ENCODE measurements at places on chromosomes 11 and 22.

DNA sequence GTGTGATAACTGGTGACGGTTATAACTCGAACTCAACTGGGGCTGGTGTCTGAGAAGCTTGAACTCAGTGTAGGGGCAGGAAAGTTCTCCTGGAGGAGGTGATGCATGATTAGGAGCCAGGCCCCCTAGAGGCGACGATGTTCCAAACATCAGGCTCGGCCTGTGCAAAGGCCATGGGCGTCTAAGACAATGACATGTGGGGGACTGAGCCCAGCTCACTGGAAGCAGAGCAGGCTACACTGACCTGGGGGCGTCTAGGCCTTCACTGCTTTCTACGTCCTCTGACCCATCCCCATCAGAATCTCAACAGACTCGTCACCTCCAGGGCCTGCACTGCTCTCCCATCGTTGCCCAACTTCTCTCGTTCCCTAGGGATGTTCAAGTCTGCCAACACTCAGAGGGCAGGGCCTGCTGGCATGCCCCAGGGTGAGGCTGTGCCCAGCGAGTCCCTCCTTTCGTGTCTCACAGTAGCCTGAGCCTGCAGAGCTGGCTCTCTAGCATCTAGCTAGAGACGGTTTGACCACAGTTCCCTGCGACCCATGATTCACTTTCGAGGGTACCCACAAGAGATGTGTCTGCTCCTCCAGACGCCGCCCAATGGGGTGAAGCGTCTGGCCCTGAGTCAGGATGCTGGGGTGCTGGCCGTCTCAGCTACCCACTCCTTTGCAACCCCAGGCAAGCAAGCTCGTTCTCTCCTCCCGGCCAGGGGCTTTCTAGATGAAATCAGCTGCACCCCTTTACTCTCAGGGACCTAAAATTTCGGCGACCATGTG is 1.1 kb upstream of the ATG16L2 start:
- peak; percentile 44 for DNase-seq

- no peak for DNase-seq
Observed at GRCh38 chr11:107836851-107837250, 21.7 kb downstream of the SLC35F2 start.

GRCh38 chr22:39819429-39819828 is 74.1 kb downstream of the ENTHD1 start:
- DNase-seq = no peak

DNA sequence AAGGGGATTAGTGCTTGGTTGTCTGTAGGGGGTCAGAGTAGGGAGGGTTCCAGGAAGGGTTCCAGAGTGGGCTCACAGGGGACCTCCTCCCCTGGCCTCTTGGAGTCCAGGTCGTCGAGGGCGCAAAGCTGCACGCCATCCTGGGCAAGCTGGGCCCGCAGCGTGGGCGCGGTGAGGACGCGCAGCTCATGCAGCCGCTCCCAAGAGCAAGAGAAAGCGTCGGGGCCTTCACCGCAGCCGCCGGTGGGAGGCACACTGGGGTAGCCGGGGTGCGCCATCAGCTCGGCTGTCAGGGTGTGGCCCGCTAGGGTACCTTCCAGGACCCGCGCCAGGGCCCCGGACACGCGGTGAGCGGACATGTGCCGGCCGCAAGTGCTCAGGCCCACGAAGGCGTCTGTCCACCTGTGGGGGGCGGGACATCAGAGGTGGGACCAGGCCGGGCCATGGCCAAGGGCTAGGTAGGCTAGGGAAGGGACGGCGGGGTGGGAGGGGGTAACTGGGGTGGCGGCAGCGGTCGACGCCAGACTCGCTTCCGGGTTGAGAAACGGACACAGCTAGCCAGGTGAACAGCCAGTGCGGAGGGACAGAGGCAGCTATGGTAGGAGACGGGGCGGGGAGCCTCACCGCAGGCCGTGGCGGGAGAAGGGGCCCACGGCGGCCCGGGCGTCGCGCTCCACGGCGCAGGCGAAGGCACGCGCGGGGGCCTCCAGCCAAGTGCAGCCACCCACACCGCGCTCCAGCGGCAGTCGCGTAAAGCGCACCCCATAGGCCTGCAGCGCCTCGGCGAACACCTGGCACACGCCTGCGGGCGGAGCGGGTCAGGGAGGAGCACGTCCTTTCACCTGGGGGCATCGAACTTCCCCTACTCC is 1.2 kb downstream of the YDJC start:
- DNase-seq = no peak

- DNase-seq = no peak
Observed at GRCh38 chr11:19279451-19279850, 38.7 kb upstream of the E2F8 start.

GRCh38 chr11:100229086-100229485 is 458.0 kb upstream of the ARHGAP42 start:
- no peak for DNase-seq

- DNase-seq = no peak
Observed at GRCh38 chr11:12239804-12240371, 129.5 kb downstream of the MICAL2 start.

GRCh38 chr22:33952776-33953175 is 32.5 kb upstream of the LARGE1 start:
- no peak for DNase-seq

DNA sequence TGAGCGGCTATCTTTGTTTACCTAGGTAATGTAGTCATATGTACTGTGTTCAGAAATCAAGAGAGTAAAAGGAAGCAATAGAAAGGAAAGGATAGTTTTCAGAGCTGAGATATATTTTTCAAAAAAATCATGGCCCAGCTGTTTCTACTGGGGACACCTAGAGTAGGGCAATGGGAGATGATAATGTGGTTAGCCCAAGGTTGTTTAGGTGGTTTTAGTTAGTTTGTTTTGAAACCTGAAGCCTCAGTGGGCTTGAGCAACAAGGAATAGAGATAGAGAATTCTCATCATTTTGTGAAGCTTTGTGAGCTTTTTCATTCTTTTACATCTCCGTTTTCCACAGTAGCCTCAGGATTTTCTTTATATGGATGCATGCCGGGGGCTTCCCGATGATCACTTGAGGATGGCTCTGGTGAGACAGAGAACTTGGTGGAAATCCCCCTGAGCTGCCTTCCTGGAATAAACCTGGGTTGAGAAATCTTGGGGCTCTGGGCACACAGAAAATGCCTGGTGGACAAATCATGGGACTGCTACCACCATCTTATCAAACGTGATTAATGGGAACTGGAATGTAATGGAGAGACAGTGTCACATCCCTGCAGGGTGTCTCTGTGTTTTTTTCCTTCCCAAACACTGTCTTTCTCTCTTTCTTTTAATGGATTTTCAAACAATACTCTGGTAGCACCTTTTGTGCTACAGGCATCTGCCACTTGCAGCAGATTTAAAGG is 49.0 kb downstream of the ARHGAP42 start:
- DNase-seq = no peak

DNA sequence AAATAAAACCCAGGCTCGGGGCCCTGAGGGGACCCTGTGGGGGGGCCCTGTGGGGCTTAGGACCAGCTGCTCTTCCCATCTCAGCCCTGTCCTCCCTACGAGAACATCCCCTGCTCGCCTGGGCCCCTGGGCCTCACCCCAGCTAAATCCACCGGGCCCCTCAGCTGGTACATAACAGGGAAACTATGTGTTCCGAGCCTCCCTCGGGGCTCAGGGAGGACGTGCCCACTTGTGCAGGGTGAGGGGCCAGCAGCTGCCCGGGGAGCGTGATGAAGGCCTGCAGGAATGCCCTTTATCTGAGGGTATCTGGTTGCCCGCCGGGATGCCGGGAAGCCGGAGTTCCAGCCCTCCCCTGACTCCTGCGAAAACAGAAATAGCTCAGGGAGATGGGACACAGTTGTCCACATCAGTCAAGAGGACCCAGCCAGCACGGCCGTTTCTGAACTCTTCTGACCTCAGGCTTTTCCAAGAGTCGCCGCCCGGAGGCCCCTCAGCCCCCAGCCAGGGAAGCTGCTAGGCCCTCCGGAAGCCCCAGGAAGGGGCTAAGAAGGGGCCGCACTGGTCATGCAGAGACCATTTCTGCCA is 20.6 kb downstream of the MRPL23 start:
- DNase-seq = no peak

DNA sequence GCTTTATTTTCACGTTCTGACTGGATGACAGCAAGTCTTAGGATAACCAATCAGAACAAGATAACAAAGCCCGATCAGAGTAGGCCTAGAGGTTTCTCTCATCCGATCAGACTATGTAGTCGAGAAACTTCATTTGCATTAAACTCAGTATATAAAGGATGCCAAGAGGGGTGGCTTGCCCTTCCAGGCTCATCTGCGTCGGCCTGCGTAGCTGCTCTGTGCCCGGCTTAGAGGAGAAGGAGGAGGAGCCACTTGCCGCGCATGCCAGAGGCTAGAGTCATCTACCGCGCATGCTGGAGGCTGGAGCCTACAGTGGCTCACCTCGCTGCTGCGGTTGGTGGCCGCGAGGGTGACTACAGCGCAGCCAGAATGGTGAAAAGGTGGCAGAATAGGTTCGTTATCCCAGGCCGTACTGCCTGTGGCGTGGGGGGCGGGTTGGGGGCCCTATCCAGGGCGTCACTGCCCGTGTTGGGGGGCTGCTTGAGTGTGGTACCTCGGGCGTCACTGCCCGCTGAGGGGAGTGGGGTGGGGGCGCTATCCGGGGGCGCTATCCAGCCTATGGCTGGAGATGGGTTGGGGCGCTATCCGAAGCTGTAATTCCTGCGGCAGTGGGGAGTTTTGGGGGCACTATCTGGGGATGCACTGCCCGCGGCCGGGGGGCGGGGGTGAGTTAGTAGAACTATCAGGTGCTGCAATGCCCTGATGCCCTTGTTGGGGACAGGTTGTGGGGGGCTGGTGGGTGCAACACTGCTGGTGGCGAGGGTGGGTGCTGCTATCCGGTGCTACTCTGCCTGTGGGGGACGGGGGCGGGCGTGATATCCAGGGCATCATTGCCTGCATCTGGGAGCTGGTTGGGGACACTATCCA is at the start of gene RFPL2:
Gene RFPL2, minus strand, starts transcription at position 218 of the 867 bp plus-strand sequence. CDS start 2,622 bp downstream, outside the sequence.
- DNase-seq = peak; percentile 53

DNA sequence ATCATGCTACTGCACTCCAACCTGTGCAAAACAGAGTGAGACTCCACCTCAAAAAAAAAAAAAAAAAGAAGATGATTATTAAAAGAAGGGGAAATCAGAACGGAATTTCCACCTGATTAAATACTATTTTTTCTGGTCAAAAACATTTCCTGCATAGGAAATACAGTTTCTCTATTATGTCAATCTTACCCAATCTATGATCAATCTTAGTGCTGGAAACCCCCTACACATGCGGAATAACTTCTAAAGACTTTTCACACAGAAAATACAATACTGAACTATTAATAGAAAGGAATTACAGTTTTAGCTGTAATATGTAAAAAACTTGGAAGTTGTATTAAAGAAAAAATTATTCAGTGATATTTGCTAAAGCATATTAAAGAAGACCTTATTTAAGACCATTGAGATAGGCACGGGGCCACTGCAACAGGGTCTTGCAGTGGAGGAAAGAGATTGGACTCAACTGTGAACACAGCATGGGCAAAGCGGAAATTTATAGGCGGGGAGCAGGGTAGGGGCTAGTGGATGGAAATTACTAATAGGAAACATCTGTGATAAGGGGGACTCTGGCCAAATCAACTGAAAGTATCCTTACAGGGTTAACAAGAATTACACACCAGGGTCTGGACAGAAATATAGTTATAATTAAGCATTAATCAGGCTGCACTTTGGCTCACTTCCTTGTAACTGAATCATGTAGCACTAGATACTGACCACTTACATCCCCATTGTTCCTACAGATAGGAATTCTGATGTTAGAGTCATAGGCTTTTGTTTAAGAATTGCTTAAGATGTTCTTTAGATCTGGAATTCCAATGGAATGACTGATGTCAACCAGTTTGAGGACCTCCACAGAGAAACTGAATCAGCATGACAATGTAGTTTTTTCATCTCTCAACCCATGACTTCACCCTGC is 411.5 kb upstream of the DDI1 start:
- peak; percentile 91 for DNase-seq

DNA sequence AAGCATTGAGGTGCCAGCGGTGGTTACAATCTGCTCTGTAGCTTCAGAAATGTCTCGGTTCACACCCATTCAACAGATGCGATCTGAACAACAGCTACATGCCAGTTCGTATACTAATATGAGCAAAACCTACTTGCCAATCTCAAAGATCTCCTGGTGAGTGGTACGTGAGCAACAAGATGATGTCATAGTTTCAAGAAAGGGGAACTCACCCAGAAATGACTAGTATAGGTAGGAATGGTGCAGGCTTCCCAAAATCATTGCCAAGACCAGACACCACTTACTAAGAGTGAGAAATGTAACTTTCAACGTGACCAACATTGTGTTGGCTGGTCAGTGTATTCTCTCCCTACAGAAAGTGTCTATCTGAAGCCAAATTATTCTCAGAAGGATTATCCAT is 31.1 kb downstream of the OR6Q1 start:
- peak; percentile 99 for DNase-seq

DNA sequence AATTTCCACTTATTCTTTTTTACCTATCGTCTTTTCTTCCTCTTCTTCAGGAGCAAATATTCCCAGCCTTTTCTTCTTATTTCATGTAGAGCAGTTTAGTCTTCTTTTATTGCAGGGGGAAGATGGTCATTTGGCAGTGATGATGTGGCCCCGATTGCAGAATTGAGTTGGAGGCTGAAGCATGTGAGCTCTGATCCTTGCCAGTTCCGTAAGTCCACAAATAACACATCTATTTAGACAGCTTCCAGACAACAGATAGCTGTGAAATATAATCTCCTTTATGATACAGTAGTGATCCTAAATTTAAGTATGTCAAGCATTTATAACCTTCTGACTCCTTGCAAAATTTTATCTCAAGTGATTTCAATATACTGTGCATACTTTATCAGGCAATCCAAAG is 27.5 kb downstream of the REXO2 start:
- DNase-seq = no peak

- DNase-seq = peak; percentile 49
Observed at GRCh38 chr22:38753948-38754750, 1.6 kb downstream of the SUN2 start.

GRCh38 chr11:34860034-34860433 is 56.1 kb downstream of the APIP start:
- DNase-seq = peak; percentile 79

DNA sequence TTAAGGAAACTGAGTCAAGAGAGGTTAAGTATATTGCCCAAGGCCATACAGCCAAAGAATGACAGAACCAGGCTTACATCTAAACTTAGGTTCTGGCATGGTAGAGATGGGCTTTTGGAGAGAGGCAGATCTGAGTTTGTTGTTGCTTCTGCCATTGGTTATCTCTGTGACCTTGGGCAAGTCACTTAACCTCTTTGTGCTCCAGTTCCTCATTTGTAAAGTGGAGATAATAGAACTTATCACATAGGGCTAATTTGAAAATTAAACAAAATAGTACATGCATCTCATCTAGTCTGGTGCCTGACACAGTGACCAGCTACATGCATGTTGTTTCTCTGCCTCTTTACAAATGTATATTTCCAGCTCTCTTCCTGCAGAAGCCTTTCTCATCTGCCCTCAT is 47.0 kb upstream of the PLET1 start:
- no peak for DNase-seq

- no peak for DNase-seq
Observed at GRCh38 chr11:119919656-119920055, 190.7 kb upstream of the NECTIN1 start.
